ENCODE measurements at places on chromosomes 5 and 9.

DNA sequence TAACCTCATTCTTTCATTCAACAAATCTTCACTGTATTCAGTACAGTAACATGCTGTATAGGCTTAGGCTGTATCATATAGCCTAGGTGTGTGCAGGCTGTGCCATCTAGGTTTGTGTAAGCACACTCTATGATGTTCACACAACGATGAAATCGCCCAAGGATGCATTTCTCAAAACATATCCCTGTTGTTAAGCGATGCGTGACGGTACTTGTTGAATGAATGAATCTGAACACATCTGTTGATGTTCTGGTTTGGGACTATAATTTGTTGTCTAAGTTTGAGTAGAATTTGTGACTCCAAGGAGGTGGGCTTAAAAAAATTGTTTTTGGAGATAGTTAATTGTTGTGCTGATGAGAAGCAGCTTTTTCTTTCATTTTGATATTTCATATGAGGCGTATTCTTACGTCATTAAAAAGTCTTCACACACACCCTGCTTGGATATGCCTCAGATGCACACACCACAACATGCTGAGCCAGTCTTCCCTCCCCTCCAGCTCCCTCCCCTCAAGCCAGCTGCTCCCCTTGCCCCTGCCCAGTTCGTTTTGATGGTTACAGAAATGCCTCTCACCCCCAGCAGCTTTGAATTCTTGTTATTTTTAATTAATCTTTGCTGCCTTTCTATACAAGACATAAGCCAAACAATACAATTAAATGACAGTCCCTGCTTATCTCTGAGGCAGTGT lies 5.5 kb upstream of the PSAT1 start:
- no peak for DNase-seq

GRCh38 chr5:122078116-122079110 lies at the start of gene LOX:
TSS of gene LOX (minus strand) at chr5:122078259. CDS start at chr5:122077985, 274 bp downstream.
- DNase-seq = peak; percentile 80

GRCh38 chr9:20884985-20885593 lies 146.4 kb downstream of the HACD4 start:
- DNase-seq = peak; percentile 50

DNA sequence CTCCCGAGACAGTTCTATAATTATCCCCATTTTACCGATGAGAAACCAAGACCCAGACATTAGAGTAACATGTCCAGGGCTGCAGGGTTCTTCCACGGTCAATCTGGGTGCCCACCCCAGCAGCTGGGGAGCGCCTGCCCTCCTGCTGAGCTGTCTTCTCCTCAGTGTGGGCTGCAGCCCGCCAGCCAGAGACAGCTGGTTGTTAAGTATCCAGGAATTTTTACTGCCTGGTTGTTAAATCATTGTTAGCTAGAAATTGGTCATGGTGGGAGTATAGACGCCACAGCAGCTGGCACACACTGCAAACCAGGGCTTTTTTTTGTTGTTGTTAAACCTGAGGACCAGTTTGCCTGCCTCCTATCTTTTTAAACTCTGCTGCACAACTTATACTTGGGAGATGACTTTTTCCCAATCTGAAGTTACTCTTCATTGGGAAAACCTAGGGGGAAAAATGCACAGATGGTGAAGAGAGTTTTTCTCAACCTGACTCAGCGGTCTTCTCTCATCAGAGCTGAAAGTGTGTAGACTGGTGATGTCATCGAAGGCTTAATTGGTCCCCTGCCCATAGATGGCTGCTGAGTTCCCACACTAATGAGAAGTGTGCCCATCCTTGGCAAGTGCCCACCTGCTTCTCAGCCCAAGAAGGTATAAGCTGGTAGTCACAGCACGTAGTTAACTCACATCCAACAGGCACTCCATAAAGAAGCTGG lies 208.6 kb downstream of the DRD1 start:
- DNase-seq = no peak

- no peak for DNase-seq
These were observed 25.3 kb downstream of the DAP start for GRCh38 chr5:10735569-10736276.

DNA sequence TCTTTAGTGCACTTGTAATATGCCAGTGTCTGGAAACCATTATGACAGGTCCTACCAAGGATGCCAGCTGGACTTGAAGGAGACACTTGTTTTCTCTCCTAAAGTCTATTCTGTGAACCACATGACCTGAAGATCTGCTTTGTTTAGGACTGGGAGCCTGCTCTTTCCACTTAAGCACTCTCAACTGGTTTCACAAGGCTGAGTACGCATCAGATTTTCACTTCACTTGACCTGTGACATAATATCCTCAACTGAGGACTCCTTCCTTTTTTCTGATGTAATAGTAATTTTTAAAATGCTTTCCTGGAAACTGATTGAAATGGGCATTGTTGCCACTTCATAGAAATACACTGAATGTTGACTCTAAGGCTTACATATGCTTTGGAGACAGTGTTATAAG lies 52.2 kb downstream of the PDE8B start:
- DNase-seq = no peak

DNA sequence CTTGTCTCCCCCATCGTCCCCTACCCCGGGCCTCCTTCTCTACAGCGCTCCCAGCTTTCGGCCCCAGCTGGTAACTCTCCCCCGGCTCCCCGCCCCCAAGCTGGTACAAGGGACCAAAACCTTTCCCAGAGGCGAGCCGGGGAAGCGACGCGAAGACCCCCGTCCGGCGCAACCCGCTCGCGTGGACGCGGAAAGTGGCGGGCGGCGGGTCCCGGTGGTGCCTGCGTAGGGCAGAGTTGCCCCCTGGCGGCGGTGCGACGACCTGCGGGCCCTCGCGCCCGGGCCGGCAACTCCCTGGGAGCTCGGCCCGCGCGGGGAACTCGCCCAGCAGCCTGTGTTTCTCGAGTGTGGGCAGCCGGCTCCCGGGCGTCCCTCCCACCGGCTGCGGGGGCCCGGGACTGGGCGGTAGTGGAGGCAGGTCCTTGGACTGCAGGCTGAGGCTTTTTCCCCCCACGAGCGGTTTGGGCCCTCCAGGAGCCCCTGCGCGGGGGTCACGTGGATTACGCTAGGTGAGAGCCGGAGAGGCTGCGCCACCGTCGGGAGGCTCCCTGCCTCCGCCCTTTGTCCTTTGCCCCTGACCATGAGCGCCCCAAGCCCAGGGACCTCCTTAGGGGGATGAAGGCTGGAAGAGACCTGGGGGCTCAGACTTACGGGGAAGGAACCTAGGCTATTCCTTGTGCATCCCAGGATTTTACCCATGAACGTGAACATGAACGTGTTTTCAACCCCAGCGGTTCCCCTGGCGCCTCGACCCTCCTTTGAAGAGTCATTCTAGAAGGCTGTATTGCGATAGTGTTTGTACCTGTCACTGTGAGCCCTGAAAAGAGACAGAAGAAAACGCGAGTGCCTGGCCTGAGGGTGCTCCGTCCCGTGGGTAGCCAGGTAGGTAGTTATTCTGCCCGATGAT lies 2.9 kb upstream of the FOXD1 start:
- no peak for DNase-seq

DNA sequence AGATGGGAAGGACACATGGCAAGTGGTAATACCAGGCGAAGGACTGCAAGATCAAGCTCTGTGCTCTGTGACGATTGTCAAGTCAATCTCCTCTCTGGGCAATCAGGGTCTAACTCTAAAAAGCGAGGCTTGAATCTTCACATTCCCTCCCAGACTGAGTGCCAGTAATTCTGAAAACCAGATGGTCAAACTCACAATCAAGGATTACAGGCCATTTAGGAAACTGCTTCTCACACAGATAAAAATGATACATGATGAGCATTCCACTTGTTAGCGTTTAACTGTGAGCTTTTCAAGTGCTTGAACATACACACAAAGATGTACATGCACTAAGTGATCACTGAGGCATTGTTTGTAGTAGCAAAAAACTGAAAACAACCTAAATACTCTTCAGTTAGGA lies 210.1 kb downstream of the TRIM32 start:
- no peak for DNase-seq

- no peak for DNase-seq
These were observed 17.6 kb upstream of the HRH2 start for GRCh38 chr5:175640106-175640775.

GRCh38 chr9:109817846-109818472 lies 38.0 kb downstream of the PALM2AKAP2 start:
- DNase-seq = peak; percentile 80

GRCh38 chr9:68925175-68925574 lies 88.7 kb downstream of the PRKACG start:
- no peak for DNase-seq

DNA sequence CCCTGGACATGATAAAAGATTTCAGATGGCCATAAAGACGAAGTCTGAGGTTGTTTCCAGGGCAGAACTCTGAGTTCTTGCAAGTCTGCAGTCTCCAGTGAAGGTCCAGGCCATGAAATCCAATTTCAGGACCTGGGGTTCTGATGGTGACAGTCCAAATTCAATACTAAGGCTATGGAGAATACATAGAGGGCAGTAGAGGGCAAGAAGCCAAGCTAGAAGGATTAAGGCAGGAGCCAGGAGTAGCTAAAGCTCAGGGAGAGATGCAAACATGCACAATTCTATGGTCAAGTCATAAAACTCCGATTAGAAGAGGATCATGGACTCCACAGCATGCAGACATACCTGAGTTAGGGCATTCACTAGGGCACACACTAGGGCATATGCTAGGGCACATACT lies 11.4 kb downstream of the SLIT3 start:
- no peak for DNase-seq

DNA sequence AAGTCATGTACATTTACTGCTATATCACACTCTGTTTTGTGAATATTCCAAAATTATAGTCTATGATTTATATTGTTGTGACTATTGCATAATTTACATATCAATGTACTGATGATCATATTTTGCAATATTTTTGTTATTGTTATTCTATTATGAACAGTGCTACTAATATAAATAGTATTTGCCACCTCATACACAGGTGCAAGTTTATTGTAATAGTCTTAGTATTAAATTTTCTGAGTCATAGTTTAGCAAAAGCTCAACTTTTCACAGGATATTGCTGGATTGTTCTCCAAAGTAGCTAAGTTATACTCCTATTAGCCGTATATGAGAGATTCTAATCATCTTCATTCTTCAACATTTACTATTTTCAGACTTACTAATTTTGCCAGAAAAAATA lies 124.7 kb downstream of the TMC1 start:
- DNase-seq = no peak

DNA sequence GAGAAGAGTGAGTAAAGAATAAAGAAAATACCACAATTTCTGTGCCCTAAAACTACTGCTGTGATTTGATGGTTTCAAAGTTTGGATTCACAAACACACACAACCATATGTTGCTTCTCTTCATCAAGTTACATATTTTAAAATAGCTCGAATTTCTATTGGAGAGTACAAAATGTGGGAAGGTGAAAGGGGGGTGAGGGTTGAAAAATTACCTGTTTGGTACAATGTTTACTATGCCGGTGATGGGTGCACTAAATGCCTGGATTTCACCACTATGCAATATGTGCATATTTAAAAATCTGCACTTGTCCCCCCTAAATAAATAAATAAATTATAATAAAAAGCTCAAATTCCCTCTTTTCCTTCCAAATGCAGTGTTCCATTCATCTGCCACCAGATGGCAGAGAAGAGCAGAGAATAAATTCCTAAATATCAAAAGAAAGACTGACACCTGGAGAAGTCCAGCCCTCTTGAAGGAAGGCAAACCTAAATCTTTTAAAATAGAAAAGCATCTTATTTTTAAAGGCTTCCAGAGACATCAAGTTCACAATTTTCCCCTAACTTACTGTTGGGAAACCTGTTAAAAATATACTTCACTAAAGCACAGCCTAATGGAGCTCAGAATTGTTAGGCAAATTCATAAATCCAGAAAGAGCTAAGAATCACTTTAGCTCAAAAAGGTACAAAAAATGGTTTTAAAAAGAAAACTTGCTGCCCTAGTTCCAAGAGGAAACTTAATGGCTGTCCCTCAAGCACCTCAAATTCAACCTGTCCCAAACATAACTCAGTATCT lies 24.8 kb upstream of the HNRNPA0 start:
- no peak for DNase-seq

- DNase-seq = no peak
These were observed 103.8 kb upstream of the PTGER4 start for GRCh38 chr5:40575921-40576320.

DNA sequence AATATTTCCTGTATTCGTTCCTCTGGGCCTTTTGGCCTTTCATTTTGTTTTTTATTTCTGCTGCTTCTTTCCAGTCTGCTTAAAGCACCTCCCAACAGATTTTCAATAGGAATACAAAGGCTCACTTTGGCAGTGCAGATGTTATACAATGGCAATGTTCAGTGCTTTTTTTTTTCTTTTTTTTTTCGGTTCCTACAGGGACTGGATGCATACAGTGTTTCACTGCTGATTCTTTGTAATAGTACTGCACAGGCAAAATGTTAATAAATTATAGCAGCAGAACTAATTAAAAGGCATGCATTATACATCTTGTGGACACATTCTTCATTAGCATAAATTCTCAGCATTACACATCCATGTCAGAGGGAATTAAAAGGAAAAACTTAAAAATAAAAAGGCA lies 356.6 kb upstream of the C9orf72 start:
- DNase-seq = no peak

DNA sequence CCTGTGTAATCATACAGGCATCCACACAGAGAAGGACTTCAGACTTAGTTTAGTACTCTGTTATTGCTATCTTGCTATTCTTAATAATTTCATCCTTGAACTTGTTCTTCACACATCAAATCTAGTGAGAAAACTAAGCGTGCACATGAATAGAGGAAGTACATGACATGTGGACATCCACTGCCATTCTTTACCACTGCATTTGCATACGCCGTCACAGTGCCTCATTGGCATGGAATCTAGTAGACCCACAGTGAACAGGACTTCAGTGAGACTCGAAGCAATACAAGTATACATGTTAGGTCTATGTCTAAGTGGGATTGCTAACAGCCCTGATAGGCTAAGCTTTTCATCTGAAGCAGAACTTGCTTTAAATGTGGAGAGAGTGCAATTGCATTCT lies 592.1 kb downstream of the TLE4 start:
- no peak for DNase-seq

- no peak for DNase-seq
These were observed 23.3 kb downstream of the RAD1 start for GRCh38 chr5:34891981-34892380.

DNA sequence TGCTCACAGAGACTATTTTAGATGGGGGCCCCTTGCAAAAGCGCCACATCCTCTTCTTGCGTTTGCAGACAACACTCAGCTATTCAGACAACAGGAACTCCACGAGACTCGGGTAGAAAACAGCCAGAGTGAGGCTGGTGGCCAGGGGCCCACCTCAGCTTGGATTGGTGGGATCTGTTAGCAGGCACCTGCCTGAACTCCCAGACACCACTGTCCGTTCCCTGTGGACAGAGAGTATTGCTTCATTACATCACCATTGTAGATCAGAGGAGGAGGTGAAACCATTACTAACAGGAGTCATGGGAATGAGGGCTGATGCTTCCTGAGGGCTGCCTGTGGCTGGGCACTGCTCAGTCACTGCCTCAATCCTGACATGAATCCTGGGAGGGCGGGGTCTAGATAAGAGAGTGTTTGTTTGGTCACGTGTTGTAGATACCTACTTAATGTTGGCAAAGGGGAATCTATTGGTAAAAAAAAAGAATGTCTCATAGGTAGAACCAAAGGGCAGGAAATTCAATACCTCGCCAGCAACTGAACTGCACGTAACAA lies 4.4 kb upstream of the RAPGEF1 start:
- no peak for DNase-seq

GRCh38 chr5:143277536-143277935 lies 126.0 kb downstream of the NR3C1 start:
- DNase-seq = no peak

Data from ureter (tissue), 1 donor.